ENCODE measurements at places on chromosomes 2 and 18. TPM values are rescaled to one million over a fixed set of nuclear protein-coding genes. Genes with fewer than 3 reads are reported as not detected.

- no peaks in the 10 kb centered on the region for H3K27me3 ChIP-seq
- DNase-seq: no peak
- no peak overlapping the region for H3K4me3 ChIP-seq
- H3K36me3 ChIP-seq: no peaks in the 10 kb centered on the region
- no peaks in the 10 kb centered on the region for H3K4me1 ChIP-seq
Observed at GRCh38 chr18:73047688-73048087, 179.9 kb upstream of the NETO1 start.

DNA sequence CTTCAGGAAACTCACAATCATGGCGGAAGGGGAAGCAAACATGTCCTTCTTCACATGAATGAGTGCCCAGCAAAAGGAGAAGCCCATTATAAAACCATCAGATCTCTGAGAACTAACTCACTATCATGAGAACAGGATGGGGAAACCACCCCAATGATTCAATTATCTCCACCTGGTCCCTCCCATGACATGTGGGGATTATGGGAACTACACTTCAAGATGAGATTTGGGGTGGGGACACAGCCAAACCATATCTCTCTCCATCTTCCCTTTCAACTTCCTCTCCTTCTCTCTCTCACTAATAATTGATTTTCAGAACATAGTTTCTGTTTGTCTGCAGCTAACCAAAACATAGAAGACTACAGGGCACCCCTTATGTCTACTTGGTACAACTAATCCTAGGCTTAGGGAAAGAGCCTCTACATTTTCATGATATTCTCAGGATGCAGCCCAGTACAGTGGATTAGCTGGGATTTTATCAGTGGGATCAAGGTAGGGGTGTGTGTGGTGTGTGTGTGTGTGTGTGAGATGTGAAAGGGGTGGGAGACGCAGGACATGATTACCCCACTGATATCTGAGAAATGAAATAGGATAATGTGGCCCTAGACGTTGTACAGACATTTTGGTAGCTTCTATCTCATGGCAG lies 2.8 kb upstream of the ATF2 start:
- no peaks in the 10 kb centered on the region for H3K4me1 ChIP-seq
- H3K27ac ChIP-seq: no peak overlapping the region
- DNase-seq: no peak
- H3K36me3 ChIP-seq: peaks cover 3% of the 10 kb centered on the region

DNA sequence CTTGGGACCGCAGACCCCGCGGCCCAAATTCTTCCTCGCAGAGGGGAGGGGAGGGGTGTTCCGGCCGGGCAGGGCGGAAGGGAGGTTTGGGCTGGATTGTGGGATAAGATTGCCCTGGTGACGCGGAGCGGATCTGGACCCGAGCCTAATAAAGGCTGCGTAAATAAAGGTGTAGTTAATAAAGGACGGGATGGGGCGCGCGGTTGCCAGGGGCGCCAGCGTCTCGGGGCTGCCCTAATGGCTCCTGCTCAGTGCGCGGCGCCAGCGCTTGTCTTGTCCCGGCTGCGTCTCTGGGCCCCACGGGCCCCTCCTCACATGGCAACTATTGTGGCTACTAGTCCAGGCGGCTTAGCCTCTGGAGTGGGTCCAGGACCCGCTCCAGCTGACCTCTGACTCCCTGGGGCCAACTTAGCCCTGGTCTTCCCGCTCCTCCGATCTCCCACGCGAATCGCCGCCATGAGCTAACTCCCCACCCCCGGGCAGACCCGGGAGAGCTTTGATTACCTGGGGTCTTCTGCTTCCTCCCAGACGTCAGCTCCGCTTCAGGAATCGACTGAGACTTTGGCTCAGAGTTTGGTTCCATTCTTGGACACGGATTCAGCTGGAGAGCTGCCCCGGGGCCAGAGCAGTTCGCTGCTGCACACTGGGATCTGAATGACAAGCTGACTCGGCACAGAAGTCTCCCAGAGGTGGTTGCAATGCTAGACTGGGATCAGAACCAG lies 36.5 kb downstream of the SLC25A52 start:
- H3K4me3 ChIP-seq: peak overlapping the region; percentile 59
- peak; percentile 45 for DNase-seq
- peaks cover 3% of the 10 kb centered on the region for H3K4me1 ChIP-seq
- peaks cover 10% of the 10 kb centered on the region for H3K27me3 ChIP-seq
- no peak overlapping the region for H3K27ac ChIP-seq

- DNase-seq: no peak
- no peaks in the 10 kb centered on the region for H3K36me3 ChIP-seq
- no peak overlapping the region for H3K4me3 ChIP-seq
- no peaks in the 10 kb centered on the region for H3K27me3 ChIP-seq
- no peak overlapping the region for H3K27ac ChIP-seq
- no peaks in the 10 kb centered on the region for H3K4me1 ChIP-seq
Observed at GRCh38 chr2:203711399-203711798, 5.0 kb downstream of the CD28 start.

GRCh38 chr2:127695491-127696472 lies 5.5 kb upstream of the SFT2D3 start:
- no peaks in the 10 kb centered on the region for H3K27me3 ChIP-seq
- no peaks in the 10 kb centered on the region for H3K36me3 ChIP-seq
- peak; percentile 48 for DNase-seq
- peak overlapping the region; percentile 27 for H3K4me3 ChIP-seq
- no peak overlapping the region for H3K27ac ChIP-seq

- no peak for DNase-seq
- no peak overlapping the region for H3K27ac ChIP-seq
- H3K4me1 ChIP-seq: peaks cover 15% of the 10 kb centered on the region
- H3K27me3 ChIP-seq: peaks cover 37% of the 10 kb centered on the region
Observed at GRCh38 chr2:234491281-234491680, 5.6 kb downstream of the ARL4C start.

Gene INPP5D
- total RNA-seq: 4.3 TPM
